ENCODE measurements at places on chromosomes 3 and 15.

GRCh38 chr15:88238618-88239430, 17.7 kb downstream of the NTRK3 start:
- H3K36me3 ChIP-seq, result no peaks in the 10 kb centered on the region
- H3K27me3 ChIP-seq, result peaks cover 19% of the 10 kb centered on the region
- no peaks in the 10 kb centered on the region for H3K4me1 ChIP-seq
- no peak for DNase-seq

DNA sequence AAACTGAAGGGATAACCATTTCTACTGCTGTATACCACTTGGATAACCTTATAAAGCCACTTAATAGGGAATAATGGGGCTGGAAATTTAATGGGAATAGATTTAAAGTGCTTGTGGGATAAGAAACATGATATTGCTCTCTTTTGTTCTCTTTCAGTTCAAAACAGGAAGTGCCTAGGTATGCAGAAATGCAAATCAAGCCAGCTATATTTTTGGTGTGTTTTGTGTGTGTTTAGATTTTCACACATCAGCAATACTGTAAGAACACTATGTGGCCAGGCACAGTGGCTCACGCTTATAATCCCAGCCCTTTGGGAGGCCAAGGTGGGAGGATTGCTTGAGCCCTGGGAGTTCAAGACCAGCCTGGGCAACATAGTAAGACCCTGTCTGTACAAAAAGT, 442.3 kb upstream of the TPRG1 start:
- peaks cover 16% of the 10 kb centered on the region for H3K27me3 ChIP-seq
- H3K36me3 ChIP-seq, result no peaks in the 10 kb centered on the region
- no peak overlapping the region for H3K27ac ChIP-seq
- H3K4me1 ChIP-seq, result peaks cover 32% of the 10 kb centered on the region
- DNase-seq, result no peak

DNA sequence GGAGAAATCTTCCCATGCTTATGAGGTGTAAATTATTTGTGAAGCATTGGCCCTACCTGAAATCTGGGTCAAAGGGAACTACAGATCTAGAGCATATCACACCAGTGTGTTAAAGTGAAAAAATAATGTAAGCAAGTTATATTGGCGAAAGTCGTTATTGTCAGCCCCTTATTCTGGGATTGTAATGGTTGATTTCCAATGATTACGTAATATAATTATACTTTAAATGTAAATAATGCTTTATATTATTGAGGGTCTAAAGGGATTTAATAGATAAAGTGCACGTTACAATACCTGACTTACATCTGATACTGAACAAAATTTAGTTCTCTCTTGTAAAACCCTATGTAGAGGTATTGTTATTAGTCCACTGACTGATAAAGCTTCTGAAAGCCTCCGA, 101.2 kb downstream of the NEO1 start:
- H3K4me1 ChIP-seq, result no peaks in the 10 kb centered on the region
- H3K27me3 ChIP-seq, result no peaks in the 10 kb centered on the region

DNA sequence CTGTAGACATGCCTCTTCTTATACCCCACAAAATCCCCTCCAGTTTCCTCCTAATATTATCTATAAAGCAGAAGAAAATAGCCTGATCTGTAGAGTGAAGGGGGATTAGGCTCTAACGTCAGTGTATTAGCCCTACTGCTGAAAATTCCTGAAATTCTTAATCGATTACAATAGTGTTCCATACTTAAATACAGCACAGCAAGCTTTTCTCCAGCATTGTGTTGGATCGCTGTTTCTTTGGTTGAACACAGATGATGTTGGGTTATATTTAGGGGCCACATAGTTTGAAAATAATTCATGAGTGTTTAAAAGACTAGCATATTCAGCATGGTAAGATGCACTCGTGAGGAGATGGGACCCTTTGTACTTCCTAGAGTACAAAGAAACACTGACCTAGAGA, 52.5 kb downstream of the PIAS1 start:
- no peak overlapping the region for H3K4me3 ChIP-seq
- no peak for DNase-seq
- H3K36me3 ChIP-seq, result peaks cover 17% of the 10 kb centered on the region
- H3K27ac ChIP-seq, result no peak overlapping the region

- H3K4me1 ChIP-seq, result no peaks in the 10 kb centered on the region
- H3K27me3 ChIP-seq, result no peaks in the 10 kb centered on the region
- no peak overlapping the region for H3K27ac ChIP-seq
- DNase-seq, result no peak
- H3K4me3 ChIP-seq, result no peak overlapping the region
These were observed 5.0 kb upstream of the PTPN9 start for GRCh38 chr15:75584121-75584520.

DNA sequence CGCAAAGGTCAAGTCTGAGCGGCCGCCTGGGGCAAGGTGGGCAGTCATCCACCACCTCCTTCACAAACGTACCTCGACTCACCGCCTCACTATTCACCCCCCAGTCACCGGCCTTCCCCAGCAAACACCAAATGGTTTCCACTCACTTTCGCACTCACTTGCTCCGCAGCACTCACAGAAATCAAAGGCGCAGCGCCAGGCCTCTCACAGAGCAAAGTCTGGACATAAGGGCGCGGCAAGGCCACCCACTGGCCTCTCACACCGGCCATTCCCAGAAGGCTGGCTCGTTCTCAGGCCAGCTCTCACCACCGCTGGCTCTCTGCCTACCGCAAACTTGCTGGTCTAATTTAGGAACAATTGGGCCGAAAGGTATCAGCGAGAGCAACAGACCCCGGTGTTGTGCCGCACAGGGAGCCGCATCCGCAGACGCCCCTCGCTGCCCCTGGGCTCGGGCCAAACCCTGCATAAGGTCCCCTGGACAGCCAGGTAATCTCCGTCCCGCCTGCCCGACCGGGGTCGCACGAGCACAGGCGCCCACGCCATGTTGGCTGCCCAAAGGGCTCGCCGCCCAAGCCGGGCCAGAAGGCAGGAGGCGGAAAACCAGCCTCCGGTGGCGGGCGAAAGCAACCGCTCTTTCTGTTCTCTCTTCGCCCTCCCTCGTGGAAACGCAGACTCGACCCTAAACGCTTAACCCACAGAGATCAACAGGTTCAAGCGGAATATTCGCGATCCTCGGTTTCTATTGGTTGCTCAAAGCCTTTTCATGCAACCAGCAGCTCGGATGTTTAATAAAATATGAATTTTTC, 2.9 kb downstream of the SHOX2 start:
- peaks cover 47% of the 10 kb centered on the region for H3K4me1 ChIP-seq
- no peak for DNase-seq
- H3K27me3 ChIP-seq, result peaks cover 96% of the 10 kb centered on the region
- peaks cover 4% of the 10 kb centered on the region for H3K36me3 ChIP-seq

GRCh38 chr15:33198541-33198940, 4.0 kb upstream of the FMN1 start:
- no peak for DNase-seq
- no peak overlapping the region for H3K27ac ChIP-seq
- peaks cover 34% of the 10 kb centered on the region for H3K4me1 ChIP-seq
- H3K36me3 ChIP-seq, result no peaks in the 10 kb centered on the region
- no peak overlapping the region for H3K4me3 ChIP-seq

DNA sequence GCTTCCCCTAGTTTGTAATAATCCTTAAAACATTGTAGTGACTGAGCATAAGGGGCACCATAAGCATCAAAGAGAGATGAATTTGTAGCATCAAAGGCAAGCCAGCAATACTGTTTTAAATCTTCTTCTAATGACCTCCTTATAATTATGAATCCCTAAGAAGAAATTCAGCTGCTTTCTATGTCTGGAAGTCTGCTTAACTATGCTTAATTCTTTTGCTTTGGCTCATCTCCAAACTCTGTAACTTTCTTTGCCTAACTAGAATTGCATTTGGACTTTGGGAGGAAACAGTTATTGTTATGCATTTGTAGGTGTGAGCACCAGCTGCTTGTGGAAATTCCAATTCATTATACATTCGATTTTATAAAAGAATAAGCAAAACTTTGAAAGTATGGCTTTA, 117.7 kb upstream of the SPATA16 start:
- no peaks in the 10 kb centered on the region for H3K4me1 ChIP-seq
- DNase-seq, result no peak
- no peaks in the 10 kb centered on the region for H3K27me3 ChIP-seq
- no peak overlapping the region for H3K4me3 ChIP-seq
- H3K27ac ChIP-seq, result no peak overlapping the region
- no peaks in the 10 kb centered on the region for H3K36me3 ChIP-seq

DNA sequence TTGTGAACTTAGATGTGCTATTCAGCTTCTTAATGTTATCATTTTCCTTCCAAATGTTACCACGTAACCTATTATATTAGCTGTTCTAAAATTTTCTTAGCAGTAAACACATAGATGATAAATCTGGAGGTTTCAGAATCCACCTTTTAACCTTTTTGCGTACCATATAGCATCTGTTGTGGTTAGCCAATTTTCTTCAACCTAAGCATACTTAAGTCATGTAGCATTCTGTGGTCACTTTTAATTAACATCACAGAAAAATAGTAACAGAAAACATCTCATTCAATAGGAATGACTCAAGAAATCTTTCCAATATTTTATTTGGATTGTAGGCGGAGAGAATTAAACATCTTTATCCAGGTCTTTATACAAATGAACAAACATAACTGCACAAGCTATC, 1465.3 kb upstream of the GBE1 start:
- H3K36me3 ChIP-seq, result no peaks in the 10 kb centered on the region
- no peaks in the 10 kb centered on the region for H3K4me1 ChIP-seq
- no peak for DNase-seq
- H3K27ac ChIP-seq, result no peak overlapping the region
- no peaks in the 10 kb centered on the region for H3K27me3 ChIP-seq
- no peak overlapping the region for H3K4me3 ChIP-seq

GRCh38 chr15:83980637-83981036, 254.9 kb upstream of the GOLGA6L4 start:
- H3K4me1 ChIP-seq, result no peaks in the 10 kb centered on the region
- no peak for DNase-seq
- H3K4me3 ChIP-seq, result no peak overlapping the region
- H3K27me3 ChIP-seq, result peaks cover 6% of the 10 kb centered on the region
- H3K36me3 ChIP-seq, result peaks cover 2% of the 10 kb centered on the region
- no peak overlapping the region for H3K27ac ChIP-seq

- DNase-seq, result no peak
- H3K27me3 ChIP-seq, result no peaks in the 10 kb centered on the region
- H3K36me3 ChIP-seq, result no peaks in the 10 kb centered on the region
- H3K27ac ChIP-seq, result no peak overlapping the region
These were observed 61.2 kb downstream of the LPP start for GRCh38 chr3:188215129-188215528.

- no peak for DNase-seq
- no peaks in the 10 kb centered on the region for H3K27me3 ChIP-seq
- H3K4me1 ChIP-seq, result no peaks in the 10 kb centered on the region
- H3K4me3 ChIP-seq, result no peak overlapping the region
- H3K36me3 ChIP-seq, result no peaks in the 10 kb centered on the region
- H3K27ac ChIP-seq, result no peak overlapping the region
These were observed 461.1 kb upstream of the TBL1XR1 start for GRCh38 chr3:177658354-177658753.

DNA sequence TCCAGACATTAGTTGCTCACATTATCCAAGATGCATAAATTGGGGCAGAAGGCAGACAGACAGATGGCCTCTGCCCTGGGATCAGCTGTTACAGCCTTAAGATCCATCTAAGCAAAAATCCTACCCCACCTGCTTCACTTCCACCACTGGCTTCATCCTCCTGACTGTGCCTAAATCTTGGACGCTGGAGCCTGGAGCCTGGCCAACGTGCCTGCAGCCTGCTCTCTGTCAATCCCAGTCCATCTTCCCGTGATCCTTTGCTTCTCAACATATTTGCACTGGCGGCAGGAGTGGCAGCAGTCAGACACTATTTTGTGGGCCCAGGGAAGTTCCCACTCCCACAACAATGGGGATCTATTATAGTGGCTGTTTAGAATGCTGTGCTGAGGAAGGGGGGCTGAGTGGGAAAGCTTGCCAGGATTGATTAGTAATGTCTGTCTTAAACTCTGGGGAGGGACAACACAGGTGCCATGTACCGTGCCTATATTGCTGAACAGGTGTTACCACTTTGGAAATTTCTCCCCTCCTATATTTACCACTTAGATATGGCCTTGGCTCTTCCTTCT, 121.2 kb downstream of the MEGF11 start:
- no peaks in the 10 kb centered on the region for H3K27me3 ChIP-seq
- H3K27ac ChIP-seq, result no peak overlapping the region
- no peak for DNase-seq
- peaks cover 13% of the 10 kb centered on the region for H3K4me1 ChIP-seq
- H3K36me3 ChIP-seq, result no peaks in the 10 kb centered on the region

DNA sequence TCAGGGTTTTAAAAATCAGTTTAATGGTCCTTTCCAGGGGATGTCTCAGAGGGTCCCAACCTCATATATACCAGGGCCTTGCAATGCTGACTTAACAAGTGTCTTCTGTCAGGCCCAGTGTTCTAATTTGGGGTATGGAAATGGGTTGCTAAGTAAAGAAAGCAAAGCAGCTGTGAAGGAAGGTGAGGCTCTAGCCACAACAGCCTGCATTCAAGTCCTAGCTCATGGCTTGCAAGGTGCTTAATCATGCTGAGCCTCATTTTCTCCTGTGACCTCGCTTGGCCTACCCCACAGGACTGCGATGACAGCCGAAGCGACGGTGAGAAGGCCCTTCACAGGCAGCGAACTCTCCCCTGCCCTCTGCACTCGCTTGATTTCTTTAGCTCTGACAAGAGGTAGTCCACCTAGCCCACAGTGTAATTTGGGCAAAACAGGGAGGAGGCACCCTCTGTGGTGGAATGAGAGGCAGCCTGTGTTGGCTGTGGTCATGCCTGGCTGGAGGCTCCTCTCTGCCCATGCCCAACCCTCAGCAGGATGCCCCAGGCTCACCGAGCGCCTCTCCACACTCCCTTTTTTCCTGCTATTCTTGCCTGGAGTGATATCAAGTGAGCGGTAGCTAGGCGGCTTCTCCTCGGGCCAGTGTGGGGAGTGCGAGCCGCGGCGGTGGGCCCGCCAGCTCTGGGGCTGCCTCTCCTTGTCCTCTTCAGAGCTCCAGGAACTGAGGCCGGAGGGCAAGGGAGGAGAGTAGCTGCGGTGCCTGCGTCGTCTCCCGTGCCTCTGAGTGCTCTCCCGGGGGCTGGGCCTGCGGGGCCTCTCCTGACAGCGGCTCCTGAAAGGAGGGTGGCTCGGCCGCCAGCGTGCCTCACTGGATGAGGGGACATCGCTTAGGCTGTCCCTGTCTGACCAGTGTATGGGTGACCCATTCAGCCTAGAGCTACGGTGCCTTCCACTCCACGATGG, 29.2 kb downstream of the ILDR1 start:
- DNase-seq, result no peak
- no peak overlapping the region for H3K27ac ChIP-seq
- H3K4me3 ChIP-seq, result no peak overlapping the region
- H3K4me1 ChIP-seq, result peaks cover 29% of the 10 kb centered on the region
- H3K27me3 ChIP-seq, result peaks cover 1% of the 10 kb centered on the region

- no peak overlapping the region for H3K4me3 ChIP-seq
- no peaks in the 10 kb centered on the region for H3K4me1 ChIP-seq
- H3K27ac ChIP-seq, result no peak overlapping the region
- no peaks in the 10 kb centered on the region for H3K27me3 ChIP-seq
- no peaks in the 10 kb centered on the region for H3K36me3 ChIP-seq
These were observed 311.5 kb downstream of the CACNA2D3 start for GRCh38 chr3:54433846-54434245.

DNA sequence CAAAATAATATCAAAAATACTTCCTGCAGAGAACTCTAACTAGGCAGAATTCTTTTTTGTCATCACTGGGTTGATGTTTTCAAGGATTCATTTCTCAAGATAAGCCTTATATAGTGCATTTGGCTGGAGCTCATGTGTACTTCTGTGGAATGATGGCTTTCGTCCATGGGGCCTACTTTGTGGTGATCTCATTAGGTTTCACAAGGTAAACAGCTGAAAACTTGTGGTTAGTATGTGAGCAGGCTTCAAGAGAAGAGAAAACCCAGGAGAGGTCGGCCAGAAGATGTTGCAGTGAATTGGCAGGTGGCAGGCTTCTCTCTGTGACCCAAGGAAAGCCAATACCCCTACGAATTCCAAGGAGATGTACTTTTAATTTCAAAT, 121.4 kb upstream of the PHLDB2 start:
- H3K36me3 ChIP-seq, result no peaks in the 10 kb centered on the region
- no peaks in the 10 kb centered on the region for H3K27me3 ChIP-seq
- no peak for DNase-seq
- no peak overlapping the region for H3K4me3 ChIP-seq
- peaks cover 29% of the 10 kb centered on the region for H3K4me1 ChIP-seq

All from activated T-cell treated with anti-CD3 and anti-CD28 coated beads, Interleukin-2, amount 50 U/mL, for 72 hours (primary cell).